CD4-positive, alpha-beta memory T cell (primary cell): ENCODE measurements at places on chromosomes 7 and 10. TPM values are rescaled to one million over a fixed set of nuclear protein-coding genes. Genes with fewer than 3 reads are reported as not detected.

Gene CELF2
- total RNA-seq: 173 TPM

Gene PAPOLB
- not detected for total RNA-seq

GRCh38 chr10:129021594-129022304 lies 445.3 kb upstream of the MGMT start:
- no peak for DNase-seq
- H3K36me3 ChIP-seq: no peaks in the 10 kb centered on the region
- no peaks in the 10 kb centered on the region for H3K4me1 ChIP-seq
- no peak overlapping the region for H3K27ac ChIP-seq
- no peaks in the 10 kb centered on the region for H3K27me3 ChIP-seq

DNA sequence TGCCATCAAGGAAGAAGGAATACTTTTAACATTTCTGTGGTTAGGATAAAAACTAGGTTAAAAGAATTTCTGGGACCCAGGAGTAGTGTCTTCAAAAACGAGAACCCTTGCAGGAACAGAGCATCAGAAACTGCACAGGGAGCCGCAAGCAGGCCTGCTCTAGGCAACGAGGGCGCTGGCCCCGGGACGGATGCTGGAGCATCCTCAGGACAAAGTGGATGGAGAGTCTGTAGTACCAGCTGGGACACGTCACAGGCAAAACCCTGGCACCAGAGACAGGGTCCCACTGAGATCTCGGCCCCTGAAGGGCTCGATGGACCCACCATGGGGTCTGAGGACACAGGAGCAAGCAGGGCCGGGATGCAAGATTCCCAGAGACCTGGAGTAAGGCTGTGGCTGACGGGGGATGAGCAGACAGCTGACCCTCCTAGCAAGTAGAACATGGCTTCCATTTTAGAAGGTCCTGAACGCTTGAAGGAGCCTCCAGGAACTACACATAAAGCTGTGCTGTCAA lies 106.6 kb downstream of the GALNT11 start:
- no peak overlapping the region for H3K27ac ChIP-seq
- H3K36me3 ChIP-seq: peaks cover 12% of the 10 kb centered on the region

Gene CPN1
- not detected for total RNA-seq

Gene EBF3
- not detected for total RNA-seq

GRCh38 chr10:96830511-96831199 lies 1.4 kb upstream of the LCOR start:
- peak overlapping the region; percentile 72 for H3K27ac ChIP-seq
- H3K4me3 ChIP-seq: no peak overlapping the region
- no peaks in the 10 kb centered on the region for H3K27me3 ChIP-seq
- H3K36me3 ChIP-seq: no peaks in the 10 kb centered on the region

GRCh38 chr10:111083222-111084095 lies 6.6 kb downstream of the ADRA2A start:
- no peak overlapping the region for H3K4me3 ChIP-seq
- no peak for DNase-seq
- H3K27me3 ChIP-seq: no peaks in the 10 kb centered on the region
- H3K36me3 ChIP-seq: no peaks in the 10 kb centered on the region

DNA sequence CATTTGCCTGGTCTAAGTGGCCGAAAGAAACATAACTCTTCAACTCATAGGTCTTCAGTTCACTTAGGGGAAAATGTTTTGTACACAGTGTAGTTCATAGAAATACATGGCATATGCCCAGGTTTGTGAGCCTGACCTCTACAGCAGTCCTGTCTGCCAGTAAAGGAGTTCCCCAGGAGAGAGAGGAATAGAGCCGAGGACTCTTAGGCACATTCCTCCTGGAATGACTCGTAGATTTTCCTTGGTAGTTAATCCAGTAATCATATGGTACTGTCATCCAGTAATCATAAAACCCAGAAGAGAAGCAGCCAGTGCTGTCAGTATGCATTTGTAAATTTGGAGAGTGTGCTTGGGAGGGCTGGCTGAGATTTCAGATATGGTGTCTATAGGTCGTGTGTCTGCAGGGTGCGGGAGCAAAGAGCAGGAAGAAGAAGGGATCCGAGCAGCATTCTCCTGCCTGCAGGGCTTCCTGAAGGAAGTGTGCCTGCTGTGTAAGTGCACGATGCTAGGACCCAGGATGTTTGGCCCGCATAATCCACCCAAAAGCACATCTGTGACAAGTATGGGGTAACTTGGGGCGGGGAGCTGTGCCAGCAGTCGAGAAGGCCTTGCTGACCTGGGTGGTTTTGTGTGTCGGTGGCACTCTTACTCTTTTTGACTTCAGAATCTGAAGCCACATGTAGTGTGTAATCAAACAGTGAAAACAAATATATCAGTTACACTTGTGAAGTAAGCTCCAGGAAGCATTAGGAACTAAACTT lies 13.9 kb downstream of the EIF4H start:
- no peaks in the 10 kb centered on the region for H3K27me3 ChIP-seq
- no peak overlapping the region for H3K4me3 ChIP-seq
- DNase-seq: no peak
- H3K36me3 ChIP-seq: peaks cover 58% of the 10 kb centered on the region

DNA sequence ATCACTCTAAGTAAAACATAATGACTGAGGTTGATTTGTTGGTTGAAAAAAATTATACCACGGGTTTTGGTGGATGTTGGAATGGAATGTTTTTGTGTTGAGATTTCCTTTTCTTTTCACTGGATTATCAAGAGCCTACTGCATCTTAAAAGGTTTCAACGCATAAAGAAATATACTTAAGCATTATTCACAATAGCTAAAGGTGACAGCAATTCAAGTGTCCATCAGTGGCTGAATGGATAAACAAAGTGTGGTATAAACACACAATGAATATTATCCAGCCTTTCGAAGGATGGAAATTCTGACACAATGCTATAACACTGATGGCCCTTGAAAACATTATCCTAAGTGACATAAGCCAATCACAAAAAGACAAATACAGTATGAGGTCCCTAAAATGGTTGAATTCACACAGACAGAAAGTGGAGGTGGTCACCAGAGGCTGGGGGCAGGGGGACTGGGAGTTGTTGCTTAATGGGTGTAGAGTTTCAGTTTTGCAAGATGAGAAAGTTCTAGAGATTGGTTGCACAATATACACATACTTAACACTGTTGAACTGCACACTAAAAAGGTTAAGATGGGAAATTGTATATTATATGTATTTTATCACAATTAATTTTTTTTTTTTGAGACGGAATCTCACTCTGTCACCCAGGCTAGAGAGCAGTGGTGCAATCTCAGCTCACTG lies 122.3 kb downstream of the NRP1 start:
- DNase-seq: no peak
- no peak overlapping the region for H3K27ac ChIP-seq
- H3K4me3 ChIP-seq: no peak overlapping the region
- H3K36me3 ChIP-seq: no peaks in the 10 kb centered on the region
- H3K27me3 ChIP-seq: no peaks in the 10 kb centered on the region
- H3K4me1 ChIP-seq: peaks cover 6% of the 10 kb centered on the region

Gene PDK4
- total RNA-seq: 0.35 TPM

Gene MEIG1
- not detected for total RNA-seq

DNA sequence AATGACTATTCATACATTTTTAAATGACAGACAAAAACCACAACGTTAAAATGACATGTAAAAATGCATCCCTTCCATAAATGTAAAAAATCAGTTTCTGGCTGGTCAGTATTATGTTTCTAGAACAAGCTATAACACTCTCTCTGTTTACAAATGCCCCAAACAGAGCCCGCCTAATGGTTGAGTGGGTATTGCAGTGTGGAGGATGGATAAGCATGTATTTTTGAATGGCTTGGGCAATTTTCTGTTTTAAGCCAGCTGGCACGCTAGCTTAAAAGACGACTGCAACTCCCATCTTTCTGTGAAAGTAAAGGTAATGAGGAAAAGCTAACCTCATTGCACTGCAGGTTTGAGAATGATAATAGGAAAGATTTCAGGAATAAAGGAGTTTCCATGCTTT lies 430.7 kb downstream of the PARD3 start:
- H3K27me3 ChIP-seq: no peaks in the 10 kb centered on the region
- H3K27ac ChIP-seq: no peak overlapping the region
- DNase-seq: no peak
- H3K4me3 ChIP-seq: no peak overlapping the region
- H3K36me3 ChIP-seq: no peaks in the 10 kb centered on the region

- no peaks in the 10 kb centered on the region for H3K27me3 ChIP-seq
- H3K4me3 ChIP-seq: no peak overlapping the region
- DNase-seq: no peak
- no peak overlapping the region for H3K27ac ChIP-seq
- H3K36me3 ChIP-seq: no peaks in the 10 kb centered on the region
Measured at GRCh38 chr7:28630350-28630749, 218.0 kb downstream of the CREB5 start.

GRCh38 chr10:5968037-5968680 lies 9.2 kb downstream of the IL15RA start:
- H3K4me1 ChIP-seq: peaks cover 23% of the 10 kb centered on the region
- H3K27me3 ChIP-seq: no peaks in the 10 kb centered on the region
- DNase-seq: no peak
- H3K27ac ChIP-seq: no peak overlapping the region
- H3K4me3 ChIP-seq: no peak overlapping the region
- peaks cover 14% of the 10 kb centered on the region for H3K36me3 ChIP-seq

Gene CALHM3
- total RNA-seq: not detected

Gene CYP2C8
- total RNA-seq: not detected

Gene PRLHR
- not detected for total RNA-seq

DNA sequence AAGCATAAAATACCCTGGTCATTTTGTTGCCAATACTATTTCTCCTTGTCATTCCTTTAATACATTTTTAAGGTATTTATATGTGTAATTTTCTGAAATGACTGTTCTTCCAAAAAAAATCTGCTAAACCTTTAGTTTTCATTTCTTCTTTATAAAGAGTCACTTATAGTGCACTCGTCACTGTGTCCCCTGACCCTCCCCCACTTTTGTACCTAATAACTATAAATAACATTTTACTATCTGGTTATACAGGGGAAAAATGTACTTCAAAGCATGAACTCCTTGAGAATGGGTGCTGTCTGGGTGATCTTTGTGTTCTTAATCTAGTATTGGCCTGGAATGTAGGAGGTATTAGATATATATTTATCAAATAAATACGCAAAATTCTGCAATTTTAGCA lies 31.1 kb downstream of the RTKN2 start:
- no peak overlapping the region for H3K27ac ChIP-seq
- DNase-seq: no peak
- no peaks in the 10 kb centered on the region for H3K27me3 ChIP-seq
- H3K36me3 ChIP-seq: no peaks in the 10 kb centered on the region
- H3K4me1 ChIP-seq: peaks cover 55% of the 10 kb centered on the region
- no peak overlapping the region for H3K4me3 ChIP-seq

Gene SPDYE9
- not detected for total RNA-seq

DNA sequence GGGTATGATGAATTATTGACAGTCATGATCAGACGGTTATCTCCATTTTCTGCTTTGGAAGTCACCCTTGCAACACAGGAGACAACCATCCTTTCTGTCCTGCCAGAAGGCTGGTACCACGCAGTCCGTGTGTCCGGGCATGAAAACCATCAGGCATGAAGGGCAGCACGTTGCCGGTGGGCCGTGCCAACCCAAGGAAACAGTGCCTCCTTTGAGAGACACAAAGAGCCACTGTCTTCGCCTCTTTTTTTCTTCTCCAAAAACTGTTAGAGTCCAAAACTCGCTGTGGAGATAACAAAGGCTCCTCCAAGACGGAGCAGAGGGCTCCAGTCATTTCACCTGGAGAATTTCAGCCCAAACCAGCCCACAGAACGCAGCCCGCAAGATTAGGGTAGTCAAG lies 60.4 kb upstream of the ARHGAP21 start:
- no peaks in the 10 kb centered on the region for H3K27me3 ChIP-seq
- H3K4me3 ChIP-seq: no peak overlapping the region
- H3K27ac ChIP-seq: no peak overlapping the region
- DNase-seq: no peak
- H3K4me1 ChIP-seq: no peaks in the 10 kb centered on the region

- no peak for DNase-seq
- no peak overlapping the region for H3K4me3 ChIP-seq
- H3K4me1 ChIP-seq: no peaks in the 10 kb centered on the region
- no peaks in the 10 kb centered on the region for H3K27me3 ChIP-seq
- no peaks in the 10 kb centered on the region for H3K36me3 ChIP-seq
Measured at GRCh38 chr7:133742709-133743538, 384.2 kb upstream of the LRGUK start.
